ENCODE measurements at places on chromosomes 11 and 22.

GRCh38 chr22:32874385-32874784, 72.9 kb downstream of the TIMP3 start:
- DNase-seq, result no peak

DNA sequence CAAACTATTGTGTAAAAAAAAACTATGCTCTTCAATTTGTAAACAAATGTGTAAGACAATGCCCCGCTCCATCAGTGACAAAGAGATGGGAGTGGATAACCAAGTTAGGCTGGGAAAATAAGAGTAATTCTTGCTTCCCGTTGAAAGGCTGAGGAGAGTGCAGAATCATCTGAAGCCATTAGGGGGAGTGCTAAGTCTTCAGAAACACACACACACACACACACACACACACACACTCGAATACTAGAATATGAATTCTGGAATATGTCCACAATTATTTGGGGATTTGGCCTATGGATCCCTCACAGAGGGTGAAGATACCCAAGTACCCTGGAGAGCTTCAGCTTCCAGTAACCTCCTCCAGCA, 27.8 kb upstream of the ROBO3 start:
- DNase-seq, result no peak

GRCh38 chr11:36130401-36130800, 158.8 kb downstream of the COMMD9 start:
- DNase-seq, result no peak

DNA sequence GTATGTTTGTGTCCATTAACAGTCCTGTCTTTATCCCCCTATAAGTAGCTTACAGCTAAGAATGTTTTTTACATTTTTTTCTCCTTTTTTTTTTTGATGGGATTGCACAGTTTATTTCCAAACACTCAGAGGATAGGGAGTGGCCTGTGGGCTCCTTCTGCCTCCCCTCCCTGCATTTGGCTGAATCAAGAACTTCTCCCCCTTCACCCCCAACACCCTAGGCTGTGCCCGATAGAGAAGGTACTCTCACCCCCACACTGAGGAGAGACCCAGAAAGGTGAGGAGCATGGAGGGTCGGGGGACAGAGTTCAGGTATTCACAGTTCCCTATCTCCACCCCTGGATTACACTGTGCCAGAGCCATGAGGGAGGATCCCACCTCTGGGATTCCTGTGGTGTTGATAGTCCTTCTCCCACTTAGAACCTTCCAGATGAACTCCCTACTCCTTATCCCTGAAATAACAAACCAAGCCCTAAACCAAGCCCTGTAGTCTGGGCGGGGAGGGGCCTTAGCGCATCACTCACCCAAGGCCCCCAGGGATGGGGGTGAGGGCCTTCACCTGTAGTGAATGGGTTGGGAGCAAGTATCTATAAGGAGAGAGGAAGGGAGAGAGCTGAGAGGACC, 97.1 kb downstream of the ADAMTS15 start:
- DNase-seq, result no peak

DNA sequence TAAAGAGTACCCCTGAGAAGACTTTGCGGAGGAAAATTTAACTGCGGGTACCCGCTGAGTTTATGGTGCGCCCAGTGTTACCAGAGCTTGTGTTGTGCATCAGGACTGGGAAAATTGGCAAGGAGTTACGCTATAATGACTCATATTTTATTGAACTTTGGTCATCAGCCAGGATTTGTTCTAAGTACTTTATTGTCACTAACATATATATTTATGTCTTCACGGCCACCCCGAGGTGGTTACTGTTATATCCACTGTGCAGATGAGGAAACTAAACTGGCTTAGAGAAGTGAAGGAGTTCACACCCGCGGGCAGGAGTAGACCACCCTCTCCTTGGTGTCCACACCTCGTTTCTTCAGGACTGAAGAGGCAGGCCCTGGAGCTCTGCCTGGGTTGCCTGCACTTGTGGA, 667 bp downstream of the ACCS start:
- DNase-seq, result no peak

DNA sequence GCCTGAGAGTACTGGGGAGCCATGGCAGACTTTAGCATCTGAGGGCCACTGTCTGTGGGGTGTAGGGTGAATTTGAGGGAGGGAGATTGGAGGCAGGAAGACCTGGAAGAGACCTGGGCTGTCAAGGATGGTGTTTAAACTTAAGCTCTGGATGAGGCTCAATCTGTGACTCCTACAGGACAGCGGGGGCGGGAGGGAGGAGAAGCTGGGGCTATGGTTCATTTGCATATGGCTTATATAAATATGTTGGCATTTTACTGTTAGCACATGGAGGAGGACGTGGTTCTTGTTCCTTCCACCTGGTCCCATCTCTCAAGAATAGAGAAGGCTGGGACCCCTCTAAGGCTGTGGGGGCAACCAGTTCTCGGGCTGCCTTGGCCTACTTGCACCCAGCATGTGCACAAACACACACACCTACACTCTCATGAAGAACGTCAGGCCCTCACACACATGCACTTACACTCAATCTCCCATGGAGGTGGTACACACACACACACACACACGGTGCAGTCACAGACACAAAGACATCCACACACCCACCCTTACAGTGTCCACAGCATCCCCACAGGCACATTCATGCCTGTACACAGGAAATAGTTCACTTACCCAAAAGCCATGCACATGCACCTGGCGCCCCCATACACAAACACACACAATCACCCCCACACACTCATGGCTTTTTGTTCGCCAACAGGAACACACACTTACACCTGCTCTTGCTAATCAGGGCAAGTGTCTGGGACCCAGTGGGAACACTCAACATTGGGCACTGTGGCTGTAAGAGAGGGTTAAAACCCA, 81.3 kb downstream of the PDE2A start:
- DNase-seq, result no peak

DNA sequence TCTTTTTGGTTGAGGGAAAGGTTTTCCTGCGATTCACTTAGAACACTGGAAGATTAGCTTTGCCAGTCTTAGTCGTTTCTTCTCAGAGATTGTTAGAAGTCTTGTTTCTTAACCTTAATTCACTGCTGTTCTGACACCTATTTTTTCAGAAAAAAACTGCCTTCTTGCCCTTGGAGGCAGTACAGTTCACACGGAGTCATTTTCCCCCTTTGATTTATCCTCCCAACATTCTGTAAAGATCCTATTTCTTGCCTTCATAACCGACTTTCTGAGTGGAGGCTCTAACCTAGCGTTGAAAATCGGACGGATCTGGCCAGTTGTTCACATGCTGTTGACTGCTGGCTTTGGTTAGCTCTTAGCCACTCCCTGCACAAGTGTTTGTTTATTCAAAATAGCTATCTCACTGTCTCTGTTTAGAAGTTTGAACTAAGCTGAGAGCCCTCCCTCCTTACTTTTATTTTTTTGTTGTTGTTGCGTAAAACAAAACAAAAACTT, 737 bp downstream of the BCL2L13 start:
- no peak for DNase-seq

GRCh38 chr22:29030618-29031226, 30.9 kb downstream of the C22orf31 start:
- DNase-seq, result no peak
